ENCODE measurements at places on chromosomes 7 and 10. TPM values are rescaled to one million over a fixed set of nuclear protein-coding genes. Genes with fewer than 3 reads are reported as not detected.

Gene GJD4
- total RNA-seq: not detected

Gene HOXA13
- total RNA-seq: not detected

Gene GRM3
- not detected for total RNA-seq

- no peak overlapping the region for H3K4me3 ChIP-seq
- peaks cover 42% of the 10 kb centered on the region for H3K4me1 ChIP-seq
- H3K27ac ChIP-seq: no peak overlapping the region
- no peaks in the 10 kb centered on the region for H3K27me3 ChIP-seq
- H3K36me3 ChIP-seq: peaks cover 11% of the 10 kb centered on the region
- DNase-seq: no peak
Observed at GRCh38 chr10:88899886-88900285, 19.8 kb downstream of the STAMBPL1 start.
